Activated T-helper 1 cell treated with anti-CD3 and anti-CD28 coated beads, Interleukin-12 subunit alpha, Interleukin-12 subunit beta, Interleukin-2, Interleukin-4 antibody, amounts not matched to agents 30 ng/mL and 10 ng/mL and 1 ng/mL, durations not matched to agents 14 hours and 24 hours and 36 hours (primary cell): ENCODE measurements at places on chromosomes 16 and 17. TPM values are rescaled to one million over a fixed set of nuclear protein-coding genes. Genes with fewer than 3 reads are reported as not detected.

The WWP2 gene
- total RNA-seq: 53.8 and 58.3 TPM in 2 replicates

DNA sequence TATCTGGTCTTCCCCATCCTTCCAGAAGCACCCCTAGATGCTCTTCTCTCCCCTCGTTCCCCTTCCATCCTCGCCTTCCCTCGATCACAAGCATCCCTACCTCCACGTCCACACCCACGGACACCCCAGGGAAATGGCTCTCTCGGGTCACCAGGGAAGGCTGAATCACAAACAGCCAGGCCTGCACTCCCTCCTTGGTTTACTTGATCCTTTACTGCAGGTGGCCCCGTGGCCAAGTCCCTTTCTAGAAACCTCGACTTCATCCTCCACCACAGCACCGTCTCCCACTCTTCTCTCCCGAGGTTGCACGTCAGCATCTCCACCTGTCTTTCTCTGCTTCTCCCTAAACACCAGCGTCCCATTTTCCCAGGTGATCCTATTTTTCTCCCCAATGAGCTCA, 6.5 kb upstream of the RBFOX3 start:
- H3K27me3 ChIP-seq: peaks cover 15% of the 10 kb centered on the region
- H3K27ac ChIP-seq: no peak overlapping the region
- H3K36me3 ChIP-seq: no peaks in the 10 kb centered on the region
- H3K4me1 ChIP-seq: no peaks in the 10 kb centered on the region
- DNase-seq: no peak

- H3K27ac ChIP-seq: peak overlapping the region; percentile 31
- no peaks in the 10 kb centered on the region for H3K27me3 ChIP-seq
- H3K4me3 ChIP-seq: no peak overlapping the region
- H3K4me1 ChIP-seq: no peaks in the 10 kb centered on the region
Measured at GRCh38 chr16:66714654-66715307, 18.2 kb upstream of the CMTM4 start.

- H3K27ac ChIP-seq: no peak overlapping the region
- peaks cover 7% of the 10 kb centered on the region for H3K27me3 ChIP-seq
- DNase-seq: no peak
- H3K36me3 ChIP-seq: no peaks in the 10 kb centered on the region
Measured at GRCh38 chr16:89581861-89582563, 6.5 kb downstream of the CPNE7 start.

- DNase-seq: peak; percentile 24
- peaks cover 4% of the 10 kb centered on the region for H3K36me3 ChIP-seq
- no peak overlapping the region for H3K4me3 ChIP-seq
- no peaks in the 10 kb centered on the region for H3K27me3 ChIP-seq
- H3K4me1 ChIP-seq: peaks cover 20% of the 10 kb centered on the region
Measured at GRCh38 chr17:54968988-54969332, 395 bp downstream of the STXBP4 start.
